ENCODE measurements at places on chromosomes 13 and 19.

DNA sequence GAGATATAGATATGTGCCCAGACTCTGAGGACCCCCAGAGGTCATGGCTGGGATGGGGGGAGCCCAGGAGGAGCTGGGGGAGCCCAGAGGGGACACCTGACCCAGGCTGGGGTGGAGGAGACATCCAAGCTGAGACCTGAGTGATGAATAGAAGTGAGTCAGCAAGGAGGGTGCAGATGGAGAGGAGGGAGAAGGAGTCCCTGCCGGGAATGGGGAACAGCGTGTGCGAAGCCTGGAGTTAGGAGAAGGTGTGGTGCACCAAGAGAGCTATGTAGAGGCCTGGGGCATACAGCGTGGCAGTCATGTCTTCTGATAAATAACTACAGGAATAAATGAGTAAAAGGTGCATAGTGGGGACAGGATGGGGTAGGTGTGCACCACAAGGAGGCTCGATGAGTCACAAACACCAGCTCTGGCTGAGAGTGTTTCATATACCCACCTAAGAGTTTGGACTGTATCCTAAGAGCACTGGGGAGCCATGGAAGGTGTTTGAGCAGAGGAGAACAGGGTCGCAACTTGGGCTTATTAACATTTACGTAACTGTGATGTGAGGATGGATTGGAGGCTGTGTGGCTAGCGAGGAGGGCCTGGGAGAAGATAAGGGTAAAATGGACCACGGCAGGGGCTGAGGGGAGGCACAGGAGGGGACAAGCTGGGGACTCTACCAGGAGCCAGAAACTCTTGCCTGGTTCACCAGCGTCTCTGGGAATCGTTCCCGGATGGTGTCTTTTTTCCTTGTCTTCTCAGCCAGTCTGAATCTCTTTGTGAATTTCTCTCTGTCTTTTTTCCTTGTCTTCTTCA lies 1.4 kb downstream of the CEACAM18 start:
- no peak for DNase-seq

DNA sequence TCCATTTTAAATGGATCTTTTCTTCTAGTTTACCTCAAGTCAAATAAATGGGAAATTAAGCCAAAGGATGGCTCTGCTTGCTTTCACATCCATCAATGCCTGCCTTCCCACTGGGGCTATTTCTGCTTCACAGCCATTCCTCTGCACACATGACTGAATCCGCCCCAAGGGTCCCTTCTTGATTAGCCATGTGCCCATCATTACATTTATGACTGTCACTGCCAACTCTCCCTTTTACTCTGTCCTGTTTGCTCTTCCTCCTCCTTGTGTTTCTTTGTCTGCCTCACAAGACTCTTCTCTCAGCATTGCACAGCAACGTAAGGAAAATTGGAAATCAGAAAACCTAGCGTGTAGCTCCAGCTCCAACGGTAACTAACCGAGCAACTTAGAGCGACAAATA lies 410.2 kb downstream of the TBC1D4 start:
- no peak for DNase-seq

DNA sequence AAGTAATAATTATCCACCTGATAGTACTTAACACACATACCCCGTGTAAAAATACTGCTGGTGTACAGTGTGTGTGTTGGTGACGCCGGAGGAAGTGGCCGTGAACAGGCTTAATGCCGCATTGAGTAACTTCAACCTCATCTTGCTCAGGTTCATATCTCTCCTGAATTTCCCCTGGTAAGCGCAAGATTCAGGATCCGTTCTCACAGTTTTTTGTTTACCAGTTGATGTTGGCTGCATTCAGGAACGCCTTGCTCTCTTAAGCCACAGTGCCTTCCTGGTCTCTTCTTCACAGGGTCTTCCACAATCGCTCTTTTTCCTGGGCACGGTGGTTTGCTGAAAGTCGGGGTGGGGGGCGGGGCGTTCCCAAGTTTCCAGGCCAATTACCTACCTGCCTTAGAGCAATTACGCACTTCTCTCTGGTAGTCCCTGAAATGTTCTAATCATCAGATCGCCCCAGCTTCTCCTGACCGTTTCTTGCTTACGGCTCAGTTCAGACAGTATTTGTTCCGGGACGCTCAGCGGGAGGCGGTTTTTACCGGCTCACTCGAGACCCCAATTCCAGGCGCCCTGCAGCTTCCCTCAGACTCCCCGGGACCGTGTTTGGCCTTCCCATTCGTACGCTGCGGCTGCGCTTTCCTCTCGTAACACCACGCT lies 706 bp upstream of the DNAJC3 start:
- DNase-seq = peak; percentile 52

DNA sequence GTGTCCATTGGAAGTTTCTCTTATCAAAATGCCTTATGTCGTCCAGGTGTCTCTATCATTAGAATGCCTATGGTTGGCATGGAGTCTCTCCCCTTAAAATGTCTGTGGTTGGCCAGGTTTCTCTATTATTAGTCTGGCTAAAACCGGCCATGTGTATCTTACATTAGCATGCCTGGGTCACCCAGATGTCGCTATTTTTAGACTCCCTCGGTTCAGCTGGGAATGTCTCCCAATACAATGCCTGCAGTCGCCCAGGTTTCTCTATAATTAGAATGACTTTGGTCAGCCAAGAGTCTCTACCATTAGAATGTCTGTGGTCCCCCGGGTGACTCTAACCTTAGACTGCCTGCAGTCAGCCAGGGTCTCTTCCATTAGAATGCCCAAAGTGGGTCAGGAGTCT lies 1536.1 kb downstream of the UQCRFS1 start:
- DNase-seq = no peak

DNA sequence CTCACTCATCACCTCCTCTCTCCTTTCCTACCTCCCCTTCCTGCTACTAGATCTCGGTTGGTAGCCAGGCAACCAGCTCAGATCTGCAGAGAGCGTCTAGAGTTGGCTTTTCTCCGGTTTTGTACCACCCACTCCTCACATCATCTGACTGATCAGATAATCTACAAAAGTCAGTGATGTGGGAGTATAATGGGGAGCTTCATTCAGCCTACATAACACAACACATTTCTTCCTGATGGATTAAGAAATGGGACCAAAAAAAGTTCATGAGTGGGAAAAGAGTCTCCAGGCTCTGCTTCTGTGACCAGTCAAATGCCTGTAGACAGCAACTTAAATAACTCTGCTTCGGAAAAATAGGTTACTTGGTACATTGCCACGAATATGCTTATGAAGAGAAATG lies 279.8 kb downstream of the DCLK1 start:
- no peak for DNase-seq

DNA sequence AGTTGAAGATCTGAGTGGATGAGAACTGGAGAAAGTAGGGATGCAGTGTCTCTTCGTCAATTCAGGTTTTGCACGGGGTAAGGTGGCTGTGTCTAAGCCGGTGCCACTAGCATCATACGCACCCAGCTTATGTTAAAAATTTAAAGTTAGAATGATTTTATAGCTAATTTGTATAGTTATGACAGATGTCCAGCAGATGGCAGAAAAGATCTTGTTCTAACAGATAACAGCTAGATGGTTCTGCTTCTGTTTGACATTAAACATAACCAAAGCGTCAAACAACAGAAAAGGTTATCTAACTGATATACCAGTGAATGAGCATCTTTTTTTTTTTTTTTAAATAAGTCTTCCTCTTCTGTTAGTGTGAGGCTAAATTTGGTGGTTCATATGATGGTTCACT lies 18.8 kb upstream of the EDDM13 start:
- DNase-seq = peak; percentile 82

DNA sequence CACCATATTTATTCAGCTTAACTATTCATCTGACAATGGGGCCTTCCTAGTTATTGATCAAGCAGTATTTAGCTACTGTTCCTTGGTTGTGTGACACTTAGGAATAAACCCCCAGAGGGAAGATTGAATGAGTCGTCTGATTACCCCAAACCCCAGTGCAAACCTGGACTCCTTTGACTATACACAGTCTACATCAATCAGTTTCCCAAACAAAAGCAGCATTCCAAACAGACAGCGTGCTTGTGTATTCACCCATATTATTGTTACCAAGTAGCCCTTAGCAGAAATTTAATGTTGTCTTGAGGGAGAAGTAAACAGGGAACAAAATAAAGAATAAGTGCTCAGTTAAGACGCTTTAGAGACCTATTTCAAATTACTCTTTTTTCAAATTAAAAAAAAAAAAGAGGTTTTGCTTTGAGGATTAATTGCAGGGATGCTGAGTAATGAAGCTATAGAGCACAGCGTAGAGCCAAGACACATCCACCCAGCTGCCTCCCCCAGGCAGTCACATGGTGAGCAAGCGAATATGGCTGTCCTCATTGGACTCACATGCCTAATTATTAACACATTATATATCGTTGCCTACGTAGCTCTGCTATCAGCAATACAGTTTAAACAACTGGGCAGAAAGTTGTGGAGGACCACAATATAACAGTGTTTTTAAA lies 14.7 kb upstream of the B3GLCT start:
- DNase-seq = no peak

- DNase-seq = no peak
Observed at GRCh38 chr13:101746513-101746912, 294.0 kb downstream of the ITGBL1 start.

DNA sequence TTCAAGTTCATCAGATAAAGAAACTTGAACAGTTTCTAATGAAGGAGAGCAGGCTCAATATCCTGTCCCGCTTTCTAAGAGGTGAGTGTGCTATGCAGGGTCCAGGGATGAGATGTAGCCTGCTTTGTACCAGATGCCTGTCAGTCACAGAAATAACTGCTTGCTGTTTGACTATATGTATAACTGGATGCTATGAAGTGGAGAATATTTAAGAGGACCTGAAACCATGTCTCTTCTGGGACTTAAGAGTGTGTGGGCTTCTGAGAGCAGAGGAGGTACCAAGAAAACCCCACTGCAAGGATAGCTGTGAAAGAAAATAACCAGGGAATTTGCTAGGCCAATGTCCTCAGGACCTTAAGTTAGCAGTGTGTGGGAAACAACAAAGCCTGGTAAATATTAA lies 246.3 kb upstream of the RFC3 start:
- DNase-seq = no peak

All from fibroblast of pulmonary artery (primary cell).